ENCODE measurements at places on chromosomes 3 and 15.

GRCh38 chr3:37183375-37183831, 9.0 kb upstream of the LRRFIP2 start:
- no peak for DNase-seq

DNA sequence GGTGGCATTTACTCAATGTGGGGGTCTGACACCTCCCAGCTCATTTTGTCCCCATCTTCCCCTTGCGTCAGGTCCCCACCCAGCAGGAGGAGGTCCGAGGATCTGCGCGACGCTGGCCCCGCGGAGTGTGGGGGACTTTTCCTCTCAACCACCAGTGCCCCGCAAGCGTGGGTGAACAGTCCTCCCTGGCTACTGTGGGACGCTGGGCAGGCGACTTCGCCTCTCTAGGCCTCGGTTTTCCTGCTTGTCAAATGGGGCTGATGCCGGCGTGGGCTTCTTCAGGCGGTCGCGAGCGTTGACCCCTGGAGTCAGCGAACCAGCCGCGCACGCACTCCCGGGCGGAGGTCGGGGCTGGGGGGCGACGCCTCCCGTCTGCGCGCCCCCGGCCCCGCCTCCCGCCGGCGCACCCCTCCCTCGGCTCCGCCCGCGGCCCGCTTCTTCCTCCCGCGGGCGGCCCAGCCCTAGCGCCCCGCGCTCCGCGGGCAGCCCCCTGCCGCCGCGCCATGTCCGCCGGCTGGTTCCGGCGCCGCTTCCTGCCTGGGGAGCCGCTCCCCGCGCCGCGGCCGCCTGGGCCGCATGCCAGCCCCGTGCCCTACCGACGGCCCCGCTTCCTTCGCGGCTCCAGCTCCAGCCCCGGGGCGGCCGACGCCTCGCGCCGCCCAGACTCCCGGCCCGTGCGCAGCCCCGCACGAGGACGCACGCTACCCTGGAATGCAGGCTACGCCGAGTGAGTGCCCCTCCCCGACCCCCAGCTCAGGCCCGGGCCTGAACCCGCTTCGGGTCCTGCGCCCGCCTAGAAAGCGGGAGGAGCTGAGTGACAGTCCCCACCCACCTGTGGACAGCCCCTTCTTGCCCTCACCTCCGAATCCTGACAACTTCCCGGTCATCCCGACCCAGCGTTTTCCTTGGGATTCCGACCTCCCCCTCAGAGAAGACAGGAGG, at the start of gene PPM1M:
PPM1M (plus strand) TSS at position 438 of the 942 bp plus-strand sequence; CDS start at position 504, 66 bp downstream.
- DNase-seq: peak; percentile 64

DNA sequence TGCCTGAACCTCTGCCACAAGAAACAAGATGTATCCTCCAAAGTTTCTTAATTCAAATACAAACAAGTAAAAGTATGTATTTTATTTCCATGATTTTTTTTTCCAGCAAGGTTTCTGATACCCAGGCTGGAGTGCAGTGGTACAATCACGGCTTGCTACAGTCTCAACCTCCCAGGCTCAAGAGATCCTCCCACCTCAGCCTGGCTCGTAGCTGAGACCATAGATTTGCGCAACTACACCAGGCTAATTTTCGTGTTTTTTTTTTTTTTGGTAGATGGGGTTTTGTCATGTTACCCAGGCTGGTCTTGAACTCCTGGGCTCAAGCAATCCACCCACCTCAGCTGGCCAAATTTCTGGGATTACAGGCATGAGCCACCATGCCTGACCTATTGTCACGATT, 12.2 kb upstream of the VEPH1 start:
- no peak for DNase-seq

DNA sequence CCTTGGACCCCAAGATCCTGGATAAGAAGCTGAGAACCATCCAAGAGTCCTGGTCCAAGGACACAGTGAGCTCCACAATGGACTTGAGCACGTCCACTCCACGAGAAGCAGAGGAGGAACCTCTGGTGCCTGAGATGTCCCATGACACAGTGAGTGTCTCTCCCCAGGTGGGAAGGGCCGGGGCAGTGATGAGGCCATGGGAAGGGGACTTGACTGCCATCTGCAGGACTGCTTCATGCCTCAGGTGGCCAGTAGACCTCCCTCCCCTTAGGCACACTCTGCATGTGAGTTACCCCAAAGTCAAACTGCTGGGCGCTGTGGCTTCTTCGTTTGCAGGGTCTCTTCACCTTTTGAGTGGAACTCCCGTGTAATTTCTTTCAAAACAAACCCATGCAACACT, 59.7 kb downstream of the CCDC33 start:
- DNase-seq: no peak

DNA sequence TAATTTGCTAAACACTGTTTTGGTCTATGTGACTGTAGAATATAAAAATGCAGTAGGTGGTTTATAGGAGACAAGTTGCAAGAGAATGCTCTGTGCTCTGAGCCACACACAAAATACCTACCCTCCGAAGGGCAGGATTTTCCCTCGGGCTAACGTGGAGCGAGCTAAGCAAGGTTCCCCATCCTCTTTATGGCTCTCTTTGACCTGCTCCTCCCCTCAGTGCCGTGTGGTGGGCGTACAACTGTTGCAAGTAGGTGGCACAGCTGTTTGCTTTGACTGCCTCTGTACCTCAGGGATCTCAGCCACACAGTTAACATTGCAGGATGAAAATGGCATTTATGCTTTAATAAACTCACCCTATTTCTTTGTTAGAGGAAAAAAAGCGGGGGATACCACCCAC, 339.1 kb downstream of the SATB1 start:
- no peak for DNase-seq

GRCh38 chr3:144491333-144491732, 519.7 kb downstream of the DIPK2A start:
- no peak for DNase-seq

- no peak for DNase-seq
Observed at GRCh38 chr3:156728267-156728985, 54.0 kb downstream of the TIPARP start.

DNA sequence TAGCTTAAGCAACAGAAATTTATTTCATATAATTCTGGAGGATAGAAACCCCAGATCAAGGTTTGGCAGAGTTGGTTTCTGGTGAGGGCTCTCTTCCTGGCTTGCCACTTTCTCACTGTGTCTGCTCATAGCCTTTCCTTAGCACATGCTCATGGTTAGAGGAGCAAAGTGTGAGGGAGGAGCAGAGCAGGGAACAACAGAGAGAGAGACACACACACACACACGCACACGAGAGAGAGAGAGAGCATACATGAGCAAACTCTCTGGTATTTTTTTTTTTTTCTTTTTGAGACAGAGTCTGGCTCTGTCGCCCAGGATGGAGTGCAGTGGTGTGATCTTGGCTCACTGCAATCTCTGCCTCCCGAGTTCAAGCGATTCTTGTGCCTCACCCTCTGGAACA, 36.8 kb upstream of the ZDHHC23 start:
- no peak for DNase-seq

GRCh38 chr3:188400494-188401243, 246.7 kb downstream of the LPP start:
- peak; percentile 35 for DNase-seq

- no peak for DNase-seq
Observed at GRCh38 chr3:139560411-139560810, 20.9 kb upstream of the RBP1 start.

DNA sequence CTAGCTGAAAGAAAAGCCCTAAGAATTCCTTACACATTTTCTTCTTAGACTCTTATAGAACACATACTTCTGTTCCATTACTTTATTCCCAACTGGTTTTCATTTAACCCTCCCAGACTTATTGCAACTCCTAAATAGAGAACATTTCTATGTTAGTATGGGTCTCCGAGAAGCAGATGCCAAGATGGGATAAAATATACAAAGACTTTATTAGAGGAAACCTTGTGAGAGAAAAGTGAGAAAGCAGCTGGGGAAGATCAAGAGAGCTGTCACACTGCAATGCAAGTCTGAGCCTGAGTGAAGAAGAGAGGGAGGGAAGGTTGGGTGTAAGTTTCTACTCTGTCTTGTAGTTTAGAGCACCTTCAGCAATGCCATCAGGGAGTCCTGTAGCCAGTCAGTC, 979.3 kb downstream of the IGSF11 start:
- no peak for DNase-seq

GRCh38 chr3:168197162-168197561, 101.4 kb upstream of the GOLIM4 start:
- DNase-seq: no peak

DNA sequence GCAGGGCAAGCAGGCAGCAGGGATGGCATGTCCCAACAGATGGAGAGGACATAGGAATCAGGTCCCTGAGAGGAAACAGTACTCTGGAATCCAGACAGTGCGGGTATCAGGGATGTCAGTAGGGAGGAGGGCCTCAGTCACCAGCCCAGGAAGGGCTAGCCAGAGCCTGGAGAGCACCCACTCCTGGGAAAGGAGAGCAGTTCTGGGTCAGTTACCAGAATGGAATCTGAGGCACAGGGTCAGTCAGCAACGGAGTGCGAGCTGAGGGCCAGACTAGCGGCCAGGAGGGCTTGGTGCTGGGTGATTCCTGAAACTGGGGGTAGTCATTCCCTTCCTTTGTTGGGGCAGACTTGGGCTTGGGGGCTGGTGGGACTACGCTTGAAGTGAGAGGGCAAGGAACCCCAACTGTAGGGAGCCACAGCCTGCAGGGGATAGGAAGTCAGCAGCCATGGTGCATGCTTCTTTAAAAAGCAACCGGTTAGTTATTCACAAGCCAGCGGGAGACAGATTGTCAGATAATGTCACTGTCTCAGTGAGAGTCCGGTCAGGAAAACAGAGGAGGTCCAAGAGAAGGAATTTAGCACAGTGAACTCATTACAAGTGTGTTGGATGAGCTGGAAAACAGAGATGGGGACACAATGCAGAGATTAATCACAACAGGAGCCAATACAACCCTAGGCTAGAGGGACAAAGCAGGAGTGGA, 27.9 kb downstream of the PLA1A start:
- DNase-seq: no peak

GRCh38 chr3:143247073-143247472, 127.5 kb downstream of the CHST2 start:
- DNase-seq: no peak

DNA sequence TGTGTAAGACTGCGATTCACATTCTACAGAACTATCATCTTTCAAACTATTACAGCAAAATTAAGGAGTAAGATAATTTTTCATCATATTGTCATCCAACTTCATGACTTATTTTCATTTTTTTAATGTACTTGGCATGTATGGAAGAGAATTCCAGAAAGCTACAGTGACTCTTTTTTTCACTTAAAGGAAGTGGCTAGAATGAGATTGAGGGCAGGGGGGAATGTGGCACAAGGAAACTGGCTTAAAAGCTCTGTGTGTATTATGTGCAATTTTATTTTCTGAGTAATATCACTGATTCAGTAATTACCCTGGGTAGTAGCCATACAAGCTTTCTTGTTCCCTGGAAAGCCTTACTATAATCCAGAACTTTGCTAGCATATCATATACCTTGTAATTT, 94.6 kb downstream of the FILIP1L start:
- no peak for DNase-seq

Measured in CD4-positive, alpha-beta T cell treated with Interferon gamma for 1 hour (primary cell).